ENCODE measurements at places on chromosomes 7 and 10. TPM values are rescaled to one million over a fixed set of nuclear protein-coding genes. Genes with fewer than 3 reads are reported as not detected.

DNA sequence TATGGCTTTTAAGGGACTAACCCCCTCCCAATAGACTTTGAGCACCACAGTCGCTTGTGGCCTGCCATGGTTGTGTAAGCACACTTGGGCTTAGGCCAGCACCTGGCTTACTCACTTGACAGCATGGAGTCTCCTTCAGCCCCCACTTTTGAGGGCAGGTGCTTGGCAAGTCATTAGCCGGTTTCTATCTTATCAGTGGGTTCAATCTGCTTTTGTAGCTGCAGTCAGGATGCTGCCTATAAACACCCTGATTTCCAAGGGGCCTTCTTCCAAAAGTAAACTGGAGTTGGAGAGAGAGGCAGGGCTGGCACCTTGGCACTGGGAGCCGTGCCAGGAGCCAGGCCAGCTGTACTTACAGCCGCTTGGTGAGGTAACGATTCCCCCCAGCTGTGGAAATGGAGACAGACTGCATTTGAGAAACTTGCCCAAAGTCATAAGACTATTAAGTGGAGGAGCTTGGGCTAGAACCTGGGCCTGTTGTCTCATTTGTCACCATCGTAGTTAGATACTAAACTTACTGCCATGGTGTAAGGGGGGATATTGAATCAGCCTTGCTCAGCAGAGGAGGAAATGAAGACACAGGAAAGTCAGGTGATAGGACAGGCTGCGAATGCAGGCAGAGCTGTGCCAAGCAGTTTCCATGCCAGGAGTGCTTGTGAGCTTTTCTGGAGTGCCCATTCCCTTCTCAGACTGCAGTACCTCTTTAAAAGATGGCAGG is 92.2 kb upstream of the EFCAB10 start:
- no peaks in the 10 kb centered on the region for H3K36me3 ChIP-seq
- no peak overlapping the region for H3K4me3 ChIP-seq
- no peak overlapping the region for H3K27ac ChIP-seq
- H3K27me3 ChIP-seq = no peaks in the 10 kb centered on the region

GRCh38 chr7:106626376-106627164 is 34.4 kb downstream of the CCDC71L start:
- no peak overlapping the region for H3K4me3 ChIP-seq
- DNase-seq = peak; percentile 13
- H3K27me3 ChIP-seq = no peaks in the 10 kb centered on the region
- peaks cover 3% of the 10 kb centered on the region for H3K4me1 ChIP-seq

Gene TDRD1
- 0.05 TPM for polyA plus RNA-seq

Gene LMBR1
- polyA plus RNA-seq = 20.1 TPM

Gene CACNA2D1
- 1.5 TPM for polyA plus RNA-seq

DNA sequence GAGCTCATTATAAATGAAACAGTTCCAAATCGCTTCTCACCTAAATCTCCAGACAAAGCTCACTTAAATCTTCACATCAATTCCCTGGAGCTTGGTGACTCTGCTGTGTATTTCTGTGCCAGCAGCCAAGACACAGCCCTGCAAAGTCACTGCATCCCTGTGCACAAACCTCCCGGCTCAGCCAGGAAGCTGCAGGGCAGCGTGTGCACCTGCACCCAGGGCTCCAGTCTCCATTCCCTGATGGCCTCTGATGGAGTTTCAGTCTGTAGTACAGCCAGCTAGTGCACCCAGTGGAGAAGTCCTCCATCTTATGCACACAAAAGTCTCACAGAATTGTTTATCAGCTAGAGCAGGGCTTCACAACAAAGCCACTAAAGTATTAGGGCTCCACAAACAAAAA is 51.1 kb upstream of the PRSS58 start:
- H3K4me1 ChIP-seq = no peaks in the 10 kb centered on the region
- no peaks in the 10 kb centered on the region for H3K36me3 ChIP-seq
- no peak for DNase-seq
- H3K27me3 ChIP-seq = no peaks in the 10 kb centered on the region

Gene HOGA1
- polyA plus RNA-seq = 0.91 TPM

- no peaks in the 10 kb centered on the region for H3K4me1 ChIP-seq
- no peak overlapping the region for H3K4me3 ChIP-seq
- no peaks in the 10 kb centered on the region for H3K36me3 ChIP-seq
- no peak overlapping the region for H3K27ac ChIP-seq
- peak; percentile 88 for DNase-seq
Observed at GRCh38 chr7:19470031-19470430, 238.8 kb downstream of the POLR1F start.

GRCh38 chr7:29091715-29092114 is 54.6 kb downstream of the CPVL start:
- H3K4me1 ChIP-seq = peaks cover 45% of the 10 kb centered on the region
- peak; percentile 76 for DNase-seq

GRCh38 chr7:28853834-28854749 is 104.0 kb downstream of the TRIL start:
- no peaks in the 10 kb centered on the region for H3K27me3 ChIP-seq
- DNase-seq = peak; percentile 80
- no peaks in the 10 kb centered on the region for H3K36me3 ChIP-seq
- peak overlapping the region; percentile 39 for H3K4me3 ChIP-seq
- no peaks in the 10 kb centered on the region for H3K4me1 ChIP-seq

DNA sequence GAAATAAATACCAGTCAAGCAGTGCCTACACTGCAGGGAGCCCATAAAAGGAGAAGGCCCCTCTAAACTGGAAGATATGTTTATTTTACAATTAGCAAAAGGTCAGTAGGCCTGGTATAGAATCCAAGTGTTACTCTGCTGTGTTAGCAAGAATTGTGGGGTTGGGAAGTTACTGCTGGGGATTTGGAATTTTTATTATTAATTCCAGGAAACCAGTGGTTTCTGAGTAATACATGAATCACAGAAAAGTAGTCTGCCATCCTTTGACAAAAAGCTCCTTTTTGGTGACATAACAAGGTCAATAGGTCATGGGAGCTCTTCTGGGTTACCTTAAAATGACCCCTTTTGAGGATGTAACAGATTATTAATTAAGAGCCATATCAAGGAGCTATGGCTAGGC is 67.4 kb downstream of the ZNF92 start:
- no peaks in the 10 kb centered on the region for H3K27me3 ChIP-seq
- DNase-seq = no peak
- H3K4me3 ChIP-seq = no peak overlapping the region

Gene ITGA8
- polyA plus RNA-seq = 3.9 TPM

Gene BMS1
- 12.4 TPM for polyA plus RNA-seq

Gene PITX3
- polyA plus RNA-seq = not detected

- DNase-seq = peak; percentile 75
- peak overlapping the region; percentile 94 for H3K4me3 ChIP-seq
- peak overlapping the region; percentile 98 for H3K27ac ChIP-seq
- H3K36me3 ChIP-seq = no peaks in the 10 kb centered on the region
Observed at GRCh38 chr7:138460649-138461607, 869 bp downstream of the TRIM24 start.

GRCh38 chr10:122308417-122309141 is 37.5 kb downstream of the BTBD16 start:
- H3K4me1 ChIP-seq = peaks cover 7% of the 10 kb centered on the region
- H3K36me3 ChIP-seq = no peaks in the 10 kb centered on the region
- DNase-seq = no peak
- H3K4me3 ChIP-seq = no peak overlapping the region
- no peaks in the 10 kb centered on the region for H3K27me3 ChIP-seq

GRCh38 chr7:148698397-148699023 is at the start of gene CUL1:
Gene CUL1, plus strand, starts transcription at chr7:148698903. Its CDS starts 31,220 bp downstream, at chr7:148730123.
- no peaks in the 10 kb centered on the region for H3K36me3 ChIP-seq
- peaks cover 24% of the 10 kb centered on the region for H3K4me1 ChIP-seq
- peak; percentile 75 for DNase-seq
- H3K27ac ChIP-seq = peak within 1 kb of the TSS; percentile 99
- H3K27me3 ChIP-seq = no peaks in the 10 kb centered on the region
- H3K4me3 ChIP-seq = peak within 1 kb of the TSS; percentile 96

DNA sequence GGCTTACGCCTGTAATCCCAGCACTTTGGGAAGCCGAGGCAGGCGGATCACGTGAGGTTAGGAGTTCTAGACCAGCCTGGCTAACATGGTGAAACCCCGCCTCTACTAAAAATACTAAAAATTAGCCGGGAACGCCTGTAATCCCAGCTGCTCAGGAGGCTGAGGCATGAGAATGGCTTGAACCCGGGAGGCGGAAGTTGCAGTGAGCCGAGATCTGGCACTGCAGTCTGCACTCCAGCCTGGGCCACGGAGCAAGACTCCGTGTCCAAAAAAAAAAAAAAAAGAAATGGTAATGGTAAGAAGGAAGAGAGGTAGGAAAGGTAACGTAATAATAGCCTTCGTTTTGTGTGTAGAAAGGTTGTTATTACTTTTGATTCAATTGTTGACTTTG is 1.2 kb downstream of the HSPA14 start:
- peak overlapping the region; percentile 82 for H3K4me3 ChIP-seq
- no peak overlapping the region for H3K27ac ChIP-seq
- no peaks in the 10 kb centered on the region for H3K27me3 ChIP-seq
- peaks cover 5% of the 10 kb centered on the region for H3K4me1 ChIP-seq
- H3K36me3 ChIP-seq = peaks cover 25% of the 10 kb centered on the region

- H3K4me3 ChIP-seq = no peak overlapping the region
- no peaks in the 10 kb centered on the region for H3K27me3 ChIP-seq
- H3K27ac ChIP-seq = no peak overlapping the region
- H3K36me3 ChIP-seq = no peaks in the 10 kb centered on the region
- no peak for DNase-seq
- peaks cover 11% of the 10 kb centered on the region for H3K4me1 ChIP-seq
Observed at GRCh38 chr7:50663396-50664102, 98.3 kb upstream of the DDC start.

Gene CPA4
- polyA plus RNA-seq = 2.3 TPM

DNA sequence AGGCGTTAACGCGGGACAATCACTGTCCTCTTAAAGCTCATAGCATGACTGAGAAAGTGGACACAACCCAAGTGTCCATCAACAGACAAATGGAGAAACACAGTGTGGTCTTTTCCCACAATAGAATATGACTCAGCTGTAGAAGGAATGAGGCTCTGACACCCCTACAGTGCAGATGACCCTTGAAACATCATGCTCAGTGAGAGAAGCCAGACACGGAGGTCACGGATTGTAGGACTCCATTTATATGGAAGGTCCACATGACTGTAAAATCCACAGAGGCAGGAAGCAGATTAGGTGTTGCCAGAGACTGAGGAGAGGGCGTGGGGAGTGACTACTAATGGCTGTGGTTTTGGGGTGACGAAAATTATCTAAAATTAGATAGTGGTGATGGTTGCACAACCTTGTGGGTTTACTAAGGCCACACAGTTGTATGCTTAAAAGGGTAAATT is 6.1 kb upstream of the NCAPG2 start:
- H3K27ac ChIP-seq = no peak overlapping the region
- H3K4me1 ChIP-seq = no peaks in the 10 kb centered on the region
- no peaks in the 10 kb centered on the region for H3K27me3 ChIP-seq
- H3K4me3 ChIP-seq = no peak overlapping the region
- H3K36me3 ChIP-seq = no peaks in the 10 kb centered on the region

DNA sequence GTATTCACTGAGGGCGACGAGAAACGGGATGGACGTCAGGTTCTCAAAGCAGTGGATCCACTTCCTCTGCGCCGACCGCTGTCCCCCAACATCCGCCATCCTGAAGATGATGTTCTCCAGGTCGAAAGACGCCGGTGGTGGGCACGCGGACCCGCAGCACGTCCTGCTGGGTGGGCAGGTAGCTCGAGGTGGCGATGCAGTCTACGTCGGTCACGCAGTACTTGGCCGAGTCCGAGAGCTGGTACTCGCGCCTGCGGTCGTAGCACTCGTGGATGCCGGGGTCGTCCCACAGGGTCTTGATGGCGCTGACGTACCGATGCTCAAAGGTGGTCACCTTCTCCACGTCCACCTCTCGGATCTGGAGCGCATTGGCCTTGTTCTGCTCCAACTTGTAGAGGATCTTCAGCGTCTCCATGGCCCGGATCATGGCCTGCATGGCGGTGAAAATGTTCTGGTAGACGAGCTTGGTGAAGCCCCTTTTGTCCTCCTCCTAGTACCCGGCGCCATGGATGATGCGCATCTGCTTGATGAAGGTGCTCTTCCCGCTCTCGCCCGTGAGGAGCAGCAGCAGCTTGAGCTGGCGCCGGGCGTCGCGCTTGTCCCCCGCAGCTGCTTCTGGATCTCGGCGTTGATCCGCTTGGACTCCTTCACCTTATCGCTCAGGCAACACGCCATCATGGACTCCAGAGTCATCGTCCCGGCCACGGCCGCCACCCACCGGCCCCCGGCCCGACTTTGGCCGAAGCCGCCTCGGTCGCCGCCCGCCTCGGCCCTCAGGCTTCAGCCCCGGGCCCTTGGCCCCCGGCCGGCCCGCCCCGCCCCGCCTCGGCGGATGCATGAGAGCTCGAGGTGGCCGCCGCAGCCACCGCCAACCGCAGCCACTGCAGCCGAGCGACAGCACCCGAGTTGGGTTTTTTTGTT is 122.9 kb upstream of the KCTD7 start:
- no peaks in the 10 kb centered on the region for H3K36me3 ChIP-seq
- H3K27ac ChIP-seq = no peak overlapping the region
- H3K4me3 ChIP-seq = no peak overlapping the region

DNA sequence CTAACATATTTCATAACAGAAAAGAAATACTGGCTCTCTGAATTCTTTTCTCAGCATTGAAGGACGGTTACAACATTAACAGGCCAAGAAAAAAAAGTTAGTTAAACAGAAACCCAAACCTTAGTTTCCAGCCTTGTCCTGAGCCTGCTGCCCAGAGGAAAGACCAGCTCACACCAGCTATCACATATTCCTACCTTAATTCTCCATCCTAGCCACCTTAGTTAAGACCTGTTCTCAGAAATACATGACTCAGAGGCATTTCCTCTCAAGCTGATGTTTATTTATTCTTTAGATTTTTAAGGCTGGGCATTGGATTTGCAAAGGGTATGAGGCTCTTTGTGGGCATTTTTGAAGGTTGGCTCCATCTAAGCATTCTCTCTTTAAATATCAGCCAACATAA is 34.3 kb upstream of the ADAM12 start:
- no peak overlapping the region for H3K4me3 ChIP-seq
- no peaks in the 10 kb centered on the region for H3K4me1 ChIP-seq
- no peaks in the 10 kb centered on the region for H3K36me3 ChIP-seq
- no peak overlapping the region for H3K27ac ChIP-seq

Gene PIK3CG
- polyA plus RNA-seq = 0.61 TPM

- peaks cover 4% of the 10 kb centered on the region for H3K4me1 ChIP-seq
- H3K36me3 ChIP-seq = no peaks in the 10 kb centered on the region
- no peak overlapping the region for H3K4me3 ChIP-seq
- no peak for DNase-seq
- H3K27me3 ChIP-seq = peaks cover 38% of the 10 kb centered on the region
Observed at GRCh38 chr7:26153823-26154783, 2.1 kb downstream of the NFE2L3 start.

- no peak for DNase-seq
- H3K4me3 ChIP-seq = no peak overlapping the region
- H3K4me1 ChIP-seq = no peaks in the 10 kb centered on the region
- H3K27me3 ChIP-seq = no peaks in the 10 kb centered on the region
Observed at GRCh38 chr7:111718886-111719285, 156.6 kb upstream of the IMMP2L start.

- no peak overlapping the region for H3K27ac ChIP-seq
- no peaks in the 10 kb centered on the region for H3K27me3 ChIP-seq
- H3K36me3 ChIP-seq = no peaks in the 10 kb centered on the region
- no peaks in the 10 kb centered on the region for H3K4me1 ChIP-seq
- H3K4me3 ChIP-seq = no peak overlapping the region
- no peak for DNase-seq
Observed at GRCh38 chr7:45670227-45670626, 96.1 kb downstream of the ADCY1 start.

Data from lung (tissue), 17 donors.